ENCODE measurements at places on chromosomes 2 and 18.

GRCh38 chr2:147976102-147976501 lies 44.4 kb downstream of the ORC4 start:
- DNase-seq: no peak

- DNase-seq: peak; percentile 40
Measured at GRCh38 chr18:8730080-8730827, 24.9 kb downstream of the MTCL1 start.

DNA sequence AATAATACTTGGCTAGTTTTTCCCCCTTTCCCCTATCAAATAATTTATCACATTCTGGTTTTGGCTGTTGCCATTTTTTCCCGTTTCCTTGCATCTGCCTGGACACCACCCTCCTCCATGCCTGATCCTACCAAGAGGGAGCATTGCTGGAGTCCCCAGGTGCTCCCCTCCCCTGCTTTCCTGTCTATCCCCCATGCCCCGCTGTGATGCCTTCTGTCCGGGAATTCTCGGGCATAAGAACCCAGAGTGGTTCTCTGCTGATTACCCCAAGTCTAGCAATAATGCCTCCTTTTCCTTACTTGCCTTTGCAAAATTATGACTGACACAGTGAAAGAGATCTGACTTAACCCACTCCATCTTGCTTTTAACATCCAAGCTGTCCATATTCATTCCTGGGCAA lies 248.0 kb upstream of the PXDN start:
- no peak for DNase-seq

DNA sequence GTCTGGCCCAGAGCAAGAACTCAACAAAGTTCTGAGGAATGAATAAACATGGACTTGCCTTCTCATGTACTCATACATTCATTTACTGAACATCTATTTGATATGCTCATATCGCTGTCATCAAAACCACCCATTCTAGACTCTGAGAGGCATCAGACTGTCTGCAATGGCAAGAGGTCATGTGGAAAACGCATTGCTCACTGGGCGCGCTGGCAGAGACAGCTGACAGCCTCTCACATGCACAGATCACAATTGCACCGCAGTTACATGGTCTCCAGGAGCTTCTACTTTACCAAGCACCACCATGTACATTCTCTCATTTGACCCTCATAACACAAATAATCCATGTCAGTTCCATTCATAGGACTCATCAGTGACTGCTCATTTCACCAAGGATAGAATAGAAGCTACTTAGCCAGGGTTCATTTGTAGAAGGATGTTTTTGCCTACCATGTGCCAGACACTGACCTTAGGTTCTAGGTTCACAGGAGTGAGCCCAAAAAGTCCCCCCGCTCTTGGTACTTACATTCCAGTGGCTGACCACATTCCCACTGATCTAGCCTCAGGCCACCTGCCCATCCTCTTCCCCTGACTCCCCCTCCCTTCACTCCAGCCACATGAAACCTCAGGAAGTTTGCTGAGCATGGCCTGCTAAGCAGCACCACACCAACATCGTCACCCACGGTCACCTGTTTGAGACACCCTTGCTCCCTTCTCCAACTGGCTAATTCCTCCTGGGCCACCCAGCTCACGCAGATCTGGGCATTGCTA lies 6.1 kb downstream of the FAM124B start:
- no peak for DNase-seq

- no peak for DNase-seq
Measured at GRCh38 chr2:54818226-54818625, 94.8 kb downstream of the EML6 start.

GRCh38 chr2:239587841-239588240 lies 187.0 kb upstream of the HDAC4 start:
- no peak for DNase-seq

DNA sequence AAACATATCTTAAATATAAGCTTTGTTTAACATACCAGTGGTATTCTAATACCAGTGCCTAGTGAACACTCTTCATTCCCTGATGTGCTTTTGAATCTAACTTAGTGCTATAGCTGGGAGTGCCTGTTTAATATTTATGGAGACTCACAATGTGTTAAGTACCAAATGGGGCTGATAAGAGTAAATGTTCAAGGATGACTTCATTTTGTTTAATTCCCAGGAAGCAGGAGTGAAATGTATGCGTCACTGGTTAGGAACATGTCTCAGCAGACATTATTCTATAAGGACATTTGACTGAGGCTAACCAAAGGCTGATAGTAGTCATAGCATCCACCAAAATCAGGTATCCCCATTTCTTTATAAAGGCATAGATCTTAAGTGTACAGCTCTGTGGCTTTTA lies 31.7 kb upstream of the LINC00305 start:
- no peak for DNase-seq

DNA sequence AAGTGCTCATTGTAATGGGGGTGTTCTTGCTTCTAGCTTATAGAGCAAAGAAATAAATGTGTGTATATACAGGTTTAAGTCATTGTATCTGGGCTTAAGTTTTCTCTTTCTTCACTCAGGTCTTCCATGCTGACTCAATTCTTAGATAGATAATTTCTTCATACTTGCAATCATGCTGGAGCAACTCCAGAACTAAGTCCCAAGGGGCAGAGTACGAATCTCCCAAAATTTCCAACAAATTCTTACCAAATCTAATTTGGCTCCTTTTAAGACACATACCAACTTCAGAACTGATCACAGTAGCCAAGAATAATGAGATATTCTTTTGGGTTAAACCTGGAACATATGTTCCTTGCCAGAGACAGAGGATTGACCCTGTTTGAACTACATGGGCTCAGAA lies 4.3 kb upstream of the SPAG16 start:
- DNase-seq: no peak

DNA sequence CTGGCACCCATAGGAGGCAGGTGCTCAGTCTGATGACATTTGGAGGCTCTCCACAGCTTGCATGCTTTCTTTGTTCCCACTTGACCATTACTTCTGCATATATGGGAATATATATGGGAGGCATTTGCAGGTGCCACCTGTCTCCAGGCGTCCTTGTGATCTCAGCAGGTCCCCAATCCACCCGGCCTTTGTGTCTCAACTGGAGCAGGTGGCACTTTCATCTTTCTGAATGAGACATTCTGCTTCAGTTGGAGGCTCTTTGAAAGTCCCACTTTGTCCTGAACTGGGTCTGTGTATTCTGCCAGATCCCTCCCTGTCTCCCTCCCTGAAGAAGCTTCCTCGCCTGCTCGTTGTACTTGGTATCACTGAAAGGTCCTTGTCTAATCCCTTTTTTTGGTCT lies 318.1 kb upstream of the EPAS1 start:
- no peak for DNase-seq

DNA sequence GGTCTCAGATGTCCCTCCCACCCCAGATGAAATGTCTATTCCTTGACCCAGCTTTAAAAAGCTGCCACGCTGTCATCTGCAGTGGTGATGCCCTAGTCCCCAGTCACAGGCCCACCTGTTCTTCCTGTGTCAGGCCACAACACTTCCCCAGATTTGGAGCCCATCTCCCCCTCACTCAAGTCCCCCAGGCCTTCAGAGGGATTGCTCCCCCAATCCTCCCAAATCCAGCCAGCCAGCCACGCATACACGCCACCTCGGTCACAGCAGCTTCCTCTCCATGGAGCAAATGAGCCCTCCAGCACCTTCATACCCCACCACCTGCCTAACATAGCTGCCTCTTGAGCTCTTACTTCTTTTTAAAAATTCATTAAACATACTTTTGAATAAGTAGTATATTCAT lies 7.8 kb downstream of the ASTL start:
- DNase-seq: no peak

DNA sequence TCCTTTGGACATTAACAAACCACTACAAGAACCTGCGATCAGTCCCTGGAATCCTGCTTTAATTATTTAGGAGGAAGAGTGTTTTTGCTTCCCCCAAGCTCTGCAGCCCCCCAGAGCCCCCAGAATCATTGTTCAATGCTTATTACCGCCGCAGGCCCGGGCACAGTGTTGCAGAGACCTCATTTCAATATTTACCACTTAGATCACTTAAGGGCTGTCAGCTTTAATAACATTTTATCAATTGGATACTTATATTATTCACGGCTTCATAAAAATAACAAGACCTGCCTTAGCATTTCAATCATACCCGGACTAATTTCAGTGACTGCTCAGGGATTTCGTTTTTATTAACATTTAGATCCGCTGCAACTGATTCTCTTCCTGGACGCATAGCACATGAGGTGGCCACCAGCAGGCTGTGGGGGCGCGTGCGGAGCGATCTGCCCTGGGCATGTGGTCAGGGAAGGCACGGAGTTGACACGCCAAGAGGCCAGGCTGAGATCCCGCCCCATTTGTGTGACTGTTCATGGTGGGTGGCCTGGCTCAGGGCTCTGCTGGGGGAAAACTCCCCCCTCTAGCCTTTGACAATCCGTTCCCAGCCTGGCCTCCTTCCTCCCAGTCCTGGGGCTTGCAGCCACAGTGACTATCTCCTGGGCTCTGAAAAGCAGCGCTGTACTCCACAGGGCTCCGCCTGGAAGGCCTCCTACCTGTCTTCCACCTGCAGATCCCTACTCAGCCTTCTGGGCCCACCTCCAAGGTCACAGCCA lies 267.6 kb downstream of the SRBD1 start:
- DNase-seq: no peak

GRCh38 chr2:119419065-119419464 lies 12.6 kb upstream of the TMEM37 start:
- DNase-seq: no peak

DNA sequence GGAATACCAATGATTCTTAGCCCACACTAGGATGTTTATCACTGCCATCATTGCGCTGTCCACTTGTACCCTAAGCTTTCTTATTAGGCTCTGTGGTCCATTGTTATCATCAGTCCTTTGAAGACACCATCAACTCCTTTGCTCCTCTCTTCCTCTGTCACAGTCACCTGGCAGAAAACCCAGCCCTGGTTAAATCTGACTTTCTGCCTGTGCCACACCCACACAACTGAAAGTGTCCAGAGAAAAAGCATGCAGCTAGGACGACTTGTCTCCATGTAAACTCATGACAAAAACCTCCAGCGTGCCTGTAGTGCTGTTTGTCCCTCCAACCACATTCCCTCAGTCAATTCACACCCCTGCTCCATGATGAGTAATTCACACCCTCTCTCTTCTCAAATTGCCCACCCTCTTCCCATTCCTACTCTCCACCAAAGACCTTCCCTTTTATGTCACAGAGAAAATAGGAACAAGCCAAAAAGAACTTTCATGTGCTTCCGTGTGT lies 297.4 kb upstream of the MGAT5 start:
- no peak for DNase-seq

- no peak for DNase-seq
Measured at GRCh38 chr2:42613281-42614064, 45.0 kb downstream of the MTA3 start.

DNA sequence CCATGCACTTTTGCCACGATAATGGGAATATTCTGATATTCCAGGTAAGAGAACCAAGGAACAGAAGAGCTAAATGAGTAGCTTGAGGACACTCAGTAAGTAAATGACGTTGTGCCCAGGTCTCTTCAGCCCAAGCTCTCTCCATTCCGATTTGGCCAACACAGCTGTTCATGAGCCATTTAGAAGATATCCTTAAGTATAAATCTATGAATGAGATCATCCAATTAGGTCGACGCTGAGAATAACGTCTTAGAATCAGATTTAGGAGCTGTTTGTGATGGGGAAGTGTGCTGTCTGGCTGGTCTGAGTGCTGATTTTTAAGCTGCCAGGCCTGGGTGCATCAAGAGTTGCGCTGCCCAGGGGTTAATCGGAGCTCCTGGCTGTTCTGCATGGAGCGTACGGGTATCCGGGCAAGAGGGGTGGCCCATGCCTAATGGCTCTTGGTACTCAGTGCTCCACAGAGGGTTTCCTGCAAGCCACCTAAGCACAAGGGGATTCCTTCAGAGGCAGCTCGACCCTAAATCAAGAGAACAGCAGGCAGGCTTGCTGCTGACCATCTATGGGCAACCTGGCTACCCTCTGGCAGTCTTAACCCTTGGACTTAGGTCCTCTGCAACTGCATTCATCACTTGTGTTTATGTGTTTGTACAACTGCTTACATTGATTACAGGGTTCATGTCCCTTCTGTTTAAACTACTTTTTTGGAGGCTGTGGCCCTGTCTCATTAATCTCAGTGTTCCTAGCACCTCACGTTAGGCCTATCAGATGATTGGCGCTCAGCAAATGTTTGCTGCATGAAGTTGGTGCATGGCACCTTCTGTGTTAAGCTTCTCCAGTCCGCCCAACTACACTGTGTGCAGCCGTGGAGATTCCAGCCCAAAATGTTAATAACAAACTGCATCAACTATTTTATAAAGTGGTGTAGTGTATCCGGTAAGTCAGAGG lies 31.9 kb downstream of the SOX11 start:
- no peak for DNase-seq

- no peak for DNase-seq
Measured at GRCh38 chr2:169173876-169174275, 104.5 kb downstream of the DHRS9 start.

DNA sequence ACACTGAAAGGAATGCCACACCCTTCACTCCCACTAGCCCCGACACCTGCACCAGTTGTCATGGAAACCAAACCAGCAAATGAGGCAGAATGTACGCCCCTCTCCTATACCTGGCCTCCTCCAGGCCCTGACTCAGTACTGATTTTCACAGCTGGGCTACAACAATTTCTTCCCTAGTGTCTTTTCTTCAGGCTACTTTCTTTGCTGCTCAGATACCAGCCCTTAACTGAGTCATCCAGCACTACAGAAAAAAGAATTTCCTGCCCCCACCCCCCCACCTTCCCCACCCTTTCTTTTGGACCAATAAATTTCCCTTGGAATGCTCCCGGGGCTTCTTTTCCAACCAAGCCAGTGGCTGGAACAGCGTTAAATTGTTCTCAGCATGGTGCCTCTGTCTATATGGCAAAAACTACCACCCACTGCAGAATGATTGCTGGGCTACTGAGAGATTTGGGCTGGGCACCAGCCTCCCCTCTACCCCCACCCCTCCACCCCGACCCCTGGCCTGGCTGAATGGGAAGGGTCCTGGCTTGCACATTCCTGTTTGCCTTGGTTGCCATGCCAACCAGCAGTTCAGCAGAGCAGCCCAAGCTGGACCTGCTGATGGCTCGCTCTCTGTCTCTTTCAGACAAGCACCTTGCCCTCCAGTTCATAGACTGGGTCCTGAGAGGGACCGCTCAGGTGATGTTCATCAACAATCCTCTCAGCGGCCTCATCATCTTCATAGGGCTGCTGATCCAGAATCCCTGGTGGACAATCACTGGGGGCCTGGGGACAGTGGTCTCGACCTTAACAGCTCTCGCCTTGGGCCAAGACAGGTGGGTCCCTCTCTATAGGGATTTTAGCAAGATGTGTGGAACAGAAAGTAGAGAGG lies 11.3 kb downstream of the SLC14A2 start:
- DNase-seq: no peak
